ENCODE measurements at places on chromosomes 2 and 18.

DNA sequence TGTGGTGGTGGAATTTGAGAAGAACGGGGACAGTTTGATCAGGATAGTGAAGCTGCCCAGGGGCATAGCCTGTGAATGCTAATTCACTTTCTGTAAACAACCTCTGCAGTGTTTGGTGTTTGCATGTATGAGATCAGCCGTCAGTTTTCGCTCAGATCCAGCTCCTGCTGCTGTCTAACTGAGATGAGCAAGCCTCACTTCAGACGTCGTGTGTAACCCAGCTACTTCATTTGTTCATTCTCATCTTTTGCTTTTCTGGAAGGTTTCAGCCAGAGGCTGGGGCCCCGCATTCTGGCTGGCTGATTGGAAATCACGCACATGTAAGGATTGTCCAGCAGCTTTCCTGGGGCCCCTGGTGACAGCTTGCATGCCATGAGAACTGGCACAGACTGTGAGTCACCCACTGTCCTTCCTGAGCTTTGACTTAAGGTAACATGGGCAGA lies 48.9 kb downstream of the LDLRAD4 start:
- no peak for DNase-seq

- no peak for DNase-seq
These were observed 249.9 kb upstream of the EPAS1 start for GRCh38 chr2:46047290-46047689.

DNA sequence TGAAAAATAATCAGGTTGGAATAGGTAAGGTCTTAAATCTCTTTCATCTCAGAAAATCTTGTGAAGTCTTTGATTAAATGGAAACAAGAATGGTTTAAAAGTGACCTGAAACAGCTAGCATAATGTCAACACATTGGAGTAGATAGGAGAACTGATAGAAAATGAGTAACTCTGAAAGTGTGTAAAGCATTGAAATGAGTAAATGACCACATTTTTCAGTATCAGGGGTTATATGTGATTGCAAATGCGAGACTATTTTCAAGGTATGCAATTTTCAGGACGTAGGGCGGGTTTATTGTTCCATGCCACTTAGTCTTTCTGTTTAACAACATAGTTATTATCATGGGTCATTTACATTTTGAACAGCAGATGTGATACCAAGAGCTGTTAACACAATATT lies 1383.2 kb downstream of the LRP1B start:
- no peak for DNase-seq

GRCh38 chr2:137677466-137677865 lies 286.8 kb upstream of the HNMT start:
- no peak for DNase-seq

GRCh38 chr18:45359275-45360009 lies 255.8 kb upstream of the SLC14A2 start:
- DNase-seq, result no peak

- no peak for DNase-seq
These were observed 142.1 kb downstream of the ARHGAP28 start for GRCh38 chr18:6871566-6871965.

DNA sequence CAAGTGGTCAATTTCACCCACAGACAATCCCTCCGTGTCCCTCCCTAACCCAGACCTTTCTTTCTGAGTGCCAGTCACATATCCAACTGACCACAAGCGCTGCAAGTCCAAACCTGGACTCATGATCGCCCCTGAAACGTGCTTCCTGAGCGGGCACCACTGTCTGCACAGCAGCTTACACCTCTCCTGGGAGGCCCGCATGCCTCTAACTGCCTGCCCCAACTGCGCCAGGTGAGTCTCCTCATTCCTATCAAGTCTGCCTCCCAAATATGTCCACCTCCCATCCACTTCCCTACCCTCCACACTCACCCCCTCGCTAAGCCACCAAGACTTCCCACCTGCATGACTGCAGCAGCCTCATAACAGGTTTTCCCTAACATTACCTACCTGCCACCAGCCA lies 33.4 kb downstream of the COL4A4 start:
- DNase-seq, result no peak

DNA sequence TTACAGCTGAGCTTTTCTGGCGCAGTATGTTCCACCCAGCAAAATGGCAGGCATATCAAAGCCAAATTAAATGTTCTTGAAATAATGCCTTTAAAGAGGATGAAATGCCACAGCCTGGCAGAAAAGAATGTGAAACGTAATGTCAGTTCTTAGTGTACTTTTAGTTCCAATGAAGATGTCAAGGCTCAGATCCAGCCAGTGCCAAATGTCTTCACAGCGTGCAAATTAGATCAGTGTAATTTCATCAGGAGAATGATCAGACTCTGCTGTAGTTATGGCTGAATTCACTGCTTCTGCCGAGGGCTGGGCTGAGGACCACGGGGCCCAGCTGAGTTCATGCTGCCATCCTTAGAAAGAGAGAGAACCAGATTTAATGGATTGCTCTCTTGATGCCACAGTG lies 78.7 kb upstream of the ITGA4 start:
- no peak for DNase-seq

GRCh38 chr2:53058526-53058925 lies 709.1 kb upstream of the CHAC2 start:
- DNase-seq, result no peak

DNA sequence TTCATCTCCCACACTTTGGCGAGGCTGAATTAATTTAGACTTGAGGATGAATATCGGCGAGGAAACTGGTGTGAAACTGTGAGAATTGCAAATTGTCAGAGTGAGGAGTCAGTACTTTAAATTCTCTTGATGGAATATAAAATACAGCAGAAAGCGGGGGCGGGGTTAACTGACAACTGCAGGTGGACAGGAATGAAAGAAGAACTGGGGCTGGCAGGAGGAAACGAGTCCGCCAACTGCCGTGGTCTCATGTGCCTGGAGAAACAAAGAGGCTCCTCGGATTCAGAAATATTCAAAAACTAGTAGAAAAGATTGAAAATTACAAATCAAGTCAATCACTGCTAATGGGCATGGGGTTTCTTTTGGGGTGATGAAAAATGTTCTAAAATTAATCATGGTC lies 44.3 kb downstream of the MOGAT1 start:
- DNase-seq, result no peak

DNA sequence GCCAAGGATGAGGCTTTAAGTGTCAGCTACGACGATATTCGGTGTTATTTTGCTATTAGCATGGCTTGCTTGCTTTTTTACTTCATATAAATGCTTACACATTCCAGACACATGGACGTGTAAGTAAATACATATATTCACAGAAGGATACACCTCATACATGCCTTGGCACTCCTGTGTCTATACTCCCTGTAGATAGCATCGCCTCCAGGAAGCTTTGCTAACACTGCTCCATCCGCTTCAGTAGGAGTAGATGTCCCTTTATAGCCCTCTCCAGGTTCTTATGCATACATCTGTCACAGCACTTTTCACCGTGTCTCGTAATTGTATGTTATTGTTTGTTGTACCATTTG lies 27.5 kb upstream of the KCTD1 start:
- no peak for DNase-seq

DNA sequence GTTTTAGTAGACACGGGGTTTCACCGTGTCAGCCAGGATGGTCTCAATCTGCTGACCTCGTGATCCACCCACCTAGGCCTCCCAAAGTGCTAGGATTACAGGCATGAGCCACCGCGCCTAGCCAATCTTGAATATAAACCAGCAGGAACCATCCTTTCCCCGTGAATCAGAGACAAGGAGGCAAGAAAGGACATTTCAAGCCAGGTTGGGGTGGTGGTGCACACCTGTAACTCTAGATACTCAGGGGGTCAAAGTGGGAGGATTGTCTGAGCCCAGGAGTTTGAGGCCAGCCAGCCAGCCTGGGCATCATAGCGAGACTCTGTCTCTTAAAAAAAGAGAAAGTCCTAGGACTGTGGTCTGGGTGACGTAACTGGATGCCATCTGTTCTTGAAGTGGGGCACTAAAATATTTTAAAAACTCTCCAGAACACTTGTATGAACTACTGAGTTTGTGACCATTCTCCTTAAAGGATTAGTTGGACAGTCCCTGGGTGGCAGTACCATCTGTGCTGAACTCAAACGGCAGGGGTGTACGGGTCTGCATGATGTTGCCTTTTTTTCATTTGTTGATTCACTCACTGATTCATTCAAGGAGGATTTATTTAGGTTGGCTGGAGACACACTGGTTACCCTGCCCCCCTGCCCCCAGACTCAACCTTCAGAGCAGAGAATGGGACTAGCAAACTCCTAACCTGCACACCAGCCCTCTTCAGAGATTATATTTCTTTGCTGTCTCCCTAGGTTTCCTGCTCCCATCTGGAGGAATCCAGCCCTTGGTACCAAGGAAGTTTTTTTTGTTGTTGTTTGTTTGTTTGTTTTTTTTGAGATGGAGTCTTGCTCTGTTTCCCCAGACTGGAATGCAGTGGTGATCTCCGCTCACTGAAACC lies 2.9 kb upstream of the TLX2 start:
- no peak for DNase-seq

DNA sequence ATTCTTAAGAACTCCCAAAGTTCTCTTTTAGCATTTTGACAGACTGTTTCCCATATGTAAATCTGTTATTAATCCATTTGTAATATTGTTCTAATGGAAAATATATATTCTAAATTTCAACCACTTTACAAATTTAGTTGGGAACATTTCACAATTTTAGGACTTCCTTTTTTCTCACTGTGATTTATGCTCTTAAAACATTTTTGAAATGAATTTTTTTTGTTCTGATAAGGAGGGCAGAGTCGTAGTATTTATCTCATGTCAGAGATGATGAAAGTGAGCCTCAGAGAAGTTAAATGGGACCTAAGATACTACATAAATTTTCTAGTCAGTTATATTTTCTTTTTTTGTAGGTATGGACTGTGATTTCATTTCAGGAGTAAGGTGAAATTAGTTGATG lies 26.6 kb downstream of the RASGRP3 start:
- DNase-seq, result no peak

DNA sequence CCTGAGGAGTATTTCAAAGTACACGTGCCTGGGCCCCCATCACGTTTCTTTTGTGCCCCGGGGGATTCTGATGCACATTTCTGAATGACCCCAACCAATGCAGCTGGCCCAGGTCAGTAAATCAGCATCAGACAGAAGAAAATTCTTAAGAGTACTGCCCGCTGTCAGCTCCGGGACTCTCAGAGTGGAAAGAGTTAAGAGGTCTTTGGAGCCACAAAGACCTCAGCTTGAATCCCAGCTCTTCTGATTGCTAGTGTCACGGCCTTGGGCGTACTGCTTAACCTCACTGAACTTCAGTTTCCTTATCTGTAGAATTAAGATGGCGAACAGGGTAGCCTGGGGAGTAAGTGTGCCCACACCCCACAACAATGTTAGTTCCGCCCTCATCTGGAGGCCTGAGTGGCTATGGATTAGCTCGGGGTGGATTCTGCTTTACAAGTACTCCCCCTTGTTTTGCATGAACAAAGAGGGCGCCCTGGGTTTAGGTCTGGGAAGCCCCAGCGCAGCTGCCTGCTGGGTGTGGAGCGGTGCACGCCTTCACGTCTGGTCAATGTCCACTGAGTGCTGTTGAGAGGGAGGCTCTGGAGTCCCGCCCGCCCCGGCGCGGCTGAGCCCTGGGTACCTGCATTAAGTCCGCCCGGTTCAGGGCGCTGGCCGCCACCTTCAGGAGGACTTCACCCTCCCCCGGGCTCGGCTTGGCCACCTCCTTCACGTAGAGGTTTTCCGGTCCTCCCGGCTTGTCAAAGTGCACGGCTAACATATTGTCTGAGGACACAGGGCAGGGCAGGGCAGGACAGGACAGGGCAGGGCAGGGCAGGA lies 858 bp downstream of the TP53I3 start:
- no peak for DNase-seq

- no peak for DNase-seq
These were observed 14.5 kb upstream of the SLC8A1 start for GRCh38 chr2:40466332-40466906.

GRCh38 chr2:180733330-180733729 lies 247.1 kb upstream of the UBE2E3 start:
- no peak for DNase-seq

GRCh38 chr2:127145280-127145895 lies 38.4 kb upstream of the BIN1 start:
- DNase-seq, result no peak

GRCh38 chr2:168210895-168211570 lies 36.4 kb downstream of the STK39 start:
- DNase-seq, result no peak

DNA sequence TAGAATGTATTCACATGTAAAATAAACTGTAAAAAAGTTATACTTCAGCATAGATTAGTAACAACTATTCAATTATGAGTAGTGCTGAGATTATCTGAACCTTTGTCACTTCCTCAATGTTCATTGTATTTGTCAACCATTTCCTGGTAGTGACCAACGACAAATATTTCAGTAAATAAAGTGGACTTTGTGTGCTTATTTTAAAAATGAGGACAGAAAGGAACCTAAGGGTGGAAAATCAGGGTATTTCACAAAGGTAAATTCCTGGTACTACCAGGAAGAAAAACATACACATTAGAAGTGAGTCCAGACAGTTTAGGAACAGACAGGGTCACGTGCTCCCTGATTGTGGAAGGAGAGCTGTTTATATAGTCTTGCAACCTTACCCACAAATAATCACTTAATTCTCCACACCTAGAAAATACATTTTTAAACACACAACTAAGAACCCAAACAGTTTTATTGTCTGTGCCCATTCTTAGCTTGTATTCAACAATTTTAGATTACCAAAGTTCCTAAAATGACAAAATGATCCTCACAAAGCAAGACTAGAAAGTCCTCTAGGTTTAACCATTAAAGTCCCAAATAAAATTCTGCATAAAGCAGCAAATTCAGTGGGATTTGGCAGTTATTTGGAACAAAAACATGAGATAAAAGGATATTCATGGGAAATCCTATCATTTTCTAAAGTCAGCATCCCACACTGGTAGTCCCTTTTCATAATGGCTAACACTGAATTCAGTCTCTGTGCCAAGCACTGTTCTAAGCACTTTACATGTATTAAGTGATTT lies 28.2 kb downstream of the PELI1 start:
- no peak for DNase-seq

DNA sequence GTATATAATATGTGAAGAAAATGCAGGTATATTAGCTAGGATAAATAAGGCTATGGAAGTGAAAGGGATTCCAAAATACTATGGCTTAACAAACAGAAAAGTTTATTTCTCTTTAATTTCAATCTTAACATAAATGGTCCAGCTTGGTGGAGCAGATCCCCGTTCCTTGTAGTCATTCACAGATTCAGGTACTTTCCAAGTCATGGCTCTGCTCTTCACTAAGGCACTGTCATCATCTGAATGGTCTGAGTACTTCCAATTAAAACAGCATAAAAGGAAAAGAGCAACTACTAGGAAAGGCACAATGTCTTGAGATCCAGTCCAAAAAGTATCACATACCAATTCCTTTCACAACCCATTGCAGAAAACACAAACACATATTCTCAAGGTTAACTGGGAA lies 63.4 kb downstream of the OLA1 start:
- no peak for DNase-seq

DNA sequence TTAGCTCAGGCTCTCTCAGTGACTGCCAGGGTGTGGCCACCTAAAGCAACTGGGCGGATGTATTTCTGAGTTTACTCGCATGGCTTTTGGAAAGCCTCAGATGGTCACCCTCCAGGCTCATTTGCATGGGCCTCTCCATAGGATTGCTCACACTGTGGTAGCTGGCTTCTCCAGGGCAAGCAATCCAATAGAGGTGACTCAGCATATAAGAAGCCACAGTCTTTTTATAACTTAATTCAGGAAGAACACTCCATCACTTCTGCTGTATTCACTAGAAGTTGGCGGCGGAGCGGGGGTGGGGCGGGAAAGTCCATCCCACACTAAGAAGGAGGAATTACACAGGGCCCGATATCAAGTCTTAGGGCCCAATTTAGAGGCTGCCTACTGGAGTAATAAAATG lies 3.6 kb upstream of the DOK6 start:
- DNase-seq, result no peak

- DNase-seq, result no peak
These were observed 195.0 kb upstream of the MMADHC start for GRCh38 chr2:149782572-149782971.

- DNase-seq, result no peak
These were observed 26.1 kb upstream of the WIPF1 start for GRCh38 chr2:174623690-174624089.
